ENCODE measurements at places on chromosomes 6 and 20. TPM values are rescaled to one million over a fixed set of nuclear protein-coding genes. Genes with fewer than 3 reads are reported as not detected.

DNA sequence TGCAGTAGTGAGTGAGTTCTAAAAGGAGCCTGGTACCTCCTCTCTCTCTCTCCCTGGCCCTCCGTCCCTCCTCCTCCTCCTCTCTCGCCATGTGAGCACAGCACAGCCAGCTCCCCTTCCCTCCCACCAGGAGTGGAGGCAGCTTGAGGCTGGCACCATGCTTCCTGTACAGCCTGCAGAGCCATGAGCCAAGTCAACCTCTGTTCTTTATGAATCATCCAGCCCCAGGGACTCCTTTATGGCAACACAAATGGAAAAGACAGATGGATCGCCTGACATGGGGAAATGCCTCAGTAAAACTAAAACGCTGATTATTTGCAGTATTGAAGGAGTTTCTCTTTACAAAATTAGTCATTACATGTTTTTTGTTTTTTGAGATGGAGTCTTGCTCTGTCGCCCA is 233.7 kb upstream of the ARID1B start:
- DNase-seq = no peak

DNA sequence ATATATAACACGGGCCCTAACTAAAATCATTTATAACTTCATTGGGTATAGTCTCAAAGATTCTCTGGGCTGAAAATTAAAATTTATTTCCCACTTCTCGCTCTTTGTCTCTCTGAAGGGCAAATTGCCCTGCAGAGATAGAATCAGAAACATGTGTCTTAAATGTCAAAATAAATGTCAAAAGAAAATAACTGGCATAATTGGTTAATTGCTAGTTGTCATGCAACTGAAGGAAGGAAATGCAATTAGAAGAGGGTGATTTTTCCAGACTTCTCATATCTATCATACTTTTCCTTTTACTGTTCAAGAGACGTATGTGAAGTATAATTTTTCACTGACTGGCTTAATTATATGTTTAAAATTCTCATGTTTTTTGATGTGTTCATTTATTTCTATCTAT is 80.3 kb upstream of the HMGCLL1 start:
- DNase-seq = no peak

DNA sequence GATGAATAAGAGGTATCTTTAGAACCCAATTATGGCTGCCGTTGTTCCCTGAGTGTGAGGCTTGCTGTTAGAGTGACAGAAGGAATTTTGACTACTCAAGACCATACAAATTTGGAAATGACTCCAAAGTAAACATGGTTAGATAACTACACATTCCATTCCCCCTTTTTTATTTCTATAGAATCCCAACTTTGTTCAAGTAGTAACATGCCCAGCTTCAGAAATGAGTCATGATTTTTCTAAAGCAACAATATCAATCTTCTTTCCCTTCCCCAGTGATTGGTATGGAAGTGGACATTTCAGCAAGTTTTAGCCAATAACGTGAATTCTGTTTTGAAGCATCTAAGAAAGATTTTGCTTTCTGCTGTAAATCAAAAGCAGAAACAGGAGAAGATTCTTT is 37.8 kb downstream of the HCRTR2 start:
- DNase-seq = no peak

SLC22A23 gene
- total RNA-seq = 2.0 TPM

GGT7 gene
- 20.8 TPM for total RNA-seq

PRDM13 gene
- not detected for total RNA-seq

Measured in activated T-cell treated with anti-CD3 and anti-CD28 coated beads, Interleukin-2, amount 50 U/mL, for 72 hours (primary cell).